IPS DF 6.9 (cell line): ENCODE measurements at places on chromosomes 16 and 17.

DNA sequence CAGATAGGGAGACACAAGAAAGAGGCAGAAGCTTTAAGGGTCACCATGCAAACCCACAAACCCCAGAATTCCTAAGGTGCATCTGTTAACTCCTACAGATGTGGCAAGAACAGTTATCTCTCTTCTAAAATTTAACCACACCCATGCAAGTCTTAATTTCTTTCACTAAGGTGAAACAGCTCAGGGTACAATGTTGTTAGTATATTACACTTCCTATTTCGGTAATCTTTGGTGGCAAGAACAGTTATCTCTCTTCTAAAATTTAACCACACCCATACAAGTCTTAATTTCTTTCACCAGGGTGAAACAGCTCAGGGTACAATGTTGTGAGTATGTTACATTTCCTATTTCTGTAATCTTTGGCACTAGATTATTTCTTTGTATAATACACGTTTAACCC, 6.6 kb downstream of the CCL23 start:
- DNase-seq: no peak

DNA sequence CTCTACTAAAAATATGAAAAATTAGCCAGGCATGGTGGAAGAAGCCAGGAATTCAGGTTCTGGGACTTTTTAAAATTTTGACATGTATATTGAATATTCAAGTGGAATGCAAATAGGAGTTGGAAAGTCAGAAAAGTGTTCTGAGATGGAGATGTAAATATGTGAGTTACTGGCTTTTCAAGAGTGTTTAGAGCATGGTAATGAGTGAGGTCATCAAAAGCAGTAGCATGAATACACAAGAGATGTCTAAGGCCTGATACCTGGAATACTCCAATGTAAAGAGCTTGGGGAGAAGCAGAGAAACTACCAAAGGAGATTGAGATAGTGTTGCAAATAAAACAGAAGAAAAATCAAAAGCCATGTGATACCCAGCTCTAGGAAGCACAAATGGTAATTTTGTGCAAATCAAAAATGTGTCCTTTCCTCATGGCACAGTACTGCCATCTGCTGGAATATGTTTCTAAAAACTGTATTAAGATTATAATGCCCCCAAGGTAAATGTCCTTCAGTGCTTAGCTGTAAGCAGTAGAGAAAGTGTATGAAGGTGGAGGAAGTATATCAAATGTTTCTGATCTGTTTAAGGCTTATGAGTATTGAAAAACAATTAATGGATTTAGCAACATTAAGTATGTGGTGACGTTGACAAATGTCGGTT, 908.4 kb downstream of the KCNJ18 start:
- DNase-seq: peak; percentile 0

DNA sequence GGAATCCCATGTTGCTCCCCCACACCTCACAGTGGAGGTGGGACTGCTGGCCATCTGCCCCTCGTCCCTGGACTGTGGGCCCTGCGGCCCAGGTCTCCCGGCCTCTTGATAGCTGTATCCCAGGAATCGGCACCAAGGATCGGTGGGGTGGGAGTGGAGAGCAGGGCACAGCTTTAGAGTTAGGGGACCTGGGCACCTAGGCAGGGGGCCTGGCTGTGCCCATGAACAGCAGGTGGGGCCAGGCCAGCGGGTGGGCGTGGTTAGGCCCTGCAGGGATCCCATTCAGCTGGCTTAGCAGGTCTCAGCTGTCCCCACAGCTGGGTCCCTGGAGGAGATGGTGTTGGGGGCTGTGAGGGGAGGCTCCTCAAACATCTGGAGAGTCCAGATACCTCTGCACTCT, 49.2 kb downstream of the SREBF1 start:
- DNase-seq: no peak

GRCh38 chr16:2237493-2238149, 1.4 kb downstream of the DNASE1L2 start:
- no peak for DNase-seq

- DNase-seq: no peak
Measured at GRCh38 chr17:75996665-75997590, 3.7 kb upstream of the CDK3 start.

DNA sequence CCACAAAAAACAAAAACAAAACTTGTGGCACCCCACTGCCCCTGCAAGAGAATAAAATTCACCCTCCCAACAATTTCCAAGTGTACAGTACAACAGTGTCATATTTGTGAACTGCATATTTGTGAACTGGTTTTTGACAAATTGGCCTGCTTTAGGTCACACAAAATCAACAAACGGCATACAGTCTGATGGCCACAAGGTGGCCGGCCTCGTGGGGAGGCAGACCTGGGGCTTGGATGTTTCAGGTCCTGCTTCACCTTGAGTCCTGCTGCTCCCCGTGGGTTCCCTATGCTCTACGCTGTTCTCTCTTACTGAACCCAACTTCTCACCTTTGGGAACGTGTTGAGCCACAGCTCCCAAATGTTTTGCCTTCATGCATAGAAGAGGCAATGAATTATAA, 102.2 kb downstream of the CDK5R1 start:
- no peak for DNase-seq

DNA sequence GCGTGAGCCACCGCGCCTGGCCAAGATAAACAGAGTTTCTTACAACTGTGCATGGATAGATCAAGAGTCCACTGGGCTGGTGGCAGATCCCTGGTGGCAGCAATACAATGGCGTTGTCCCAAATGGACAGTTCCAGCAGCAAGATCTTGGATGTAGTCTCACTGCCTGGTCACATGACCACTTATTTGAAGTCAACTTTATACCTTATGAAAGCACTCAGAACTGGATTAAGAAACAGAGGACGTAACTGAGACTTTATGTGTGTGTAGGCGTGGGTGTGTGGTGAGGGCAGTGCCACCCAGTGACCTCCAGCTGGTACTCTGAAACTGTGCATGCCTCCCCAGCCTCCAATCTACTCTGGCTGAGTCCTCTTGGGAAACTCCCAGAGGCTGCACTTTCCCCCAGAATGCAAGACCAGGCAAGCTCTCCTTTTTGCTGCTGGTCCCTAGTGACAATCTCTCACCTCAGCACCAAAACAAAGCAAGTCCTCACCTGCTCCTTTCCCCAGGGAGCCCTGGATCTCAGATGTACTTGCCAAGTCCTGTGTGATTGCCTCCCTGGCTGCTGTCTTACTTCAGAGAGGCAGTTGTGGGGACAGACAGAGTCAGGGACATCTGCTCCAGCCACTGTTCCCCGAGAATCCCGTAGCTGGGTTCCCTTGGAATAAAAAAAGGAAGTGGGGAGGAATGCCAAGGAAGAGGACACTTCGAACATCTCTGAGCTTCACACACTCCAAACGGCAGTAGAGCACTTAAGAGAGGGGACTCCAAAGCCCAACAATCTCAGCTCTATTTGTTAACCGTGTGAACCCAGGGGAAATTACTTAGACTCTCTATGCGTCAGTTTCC, 11.7 kb upstream of the ST6GALNAC2 start:
- DNase-seq: no peak

DNA sequence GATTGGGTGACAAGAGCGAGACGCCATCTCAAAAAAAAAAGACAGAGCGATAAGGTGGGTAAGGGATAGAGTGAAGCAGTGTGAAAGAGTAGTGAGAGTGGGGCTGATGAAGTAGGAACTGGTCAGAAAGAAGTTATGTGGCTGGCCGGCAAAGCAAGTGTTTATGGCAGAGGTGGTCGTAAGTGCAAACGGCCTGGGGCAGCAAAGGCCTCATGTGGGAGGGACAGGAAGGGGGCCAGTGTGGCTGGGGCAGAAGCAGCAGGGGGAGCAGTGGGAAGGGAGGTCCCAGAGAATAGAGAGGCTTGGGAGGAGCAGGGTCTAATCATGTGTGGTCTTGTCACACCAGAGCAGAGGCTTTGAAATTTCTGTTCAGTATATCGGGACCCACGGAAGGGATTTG, 186.2 kb downstream of the HS3ST3B1 start:
- DNase-seq: no peak

DNA sequence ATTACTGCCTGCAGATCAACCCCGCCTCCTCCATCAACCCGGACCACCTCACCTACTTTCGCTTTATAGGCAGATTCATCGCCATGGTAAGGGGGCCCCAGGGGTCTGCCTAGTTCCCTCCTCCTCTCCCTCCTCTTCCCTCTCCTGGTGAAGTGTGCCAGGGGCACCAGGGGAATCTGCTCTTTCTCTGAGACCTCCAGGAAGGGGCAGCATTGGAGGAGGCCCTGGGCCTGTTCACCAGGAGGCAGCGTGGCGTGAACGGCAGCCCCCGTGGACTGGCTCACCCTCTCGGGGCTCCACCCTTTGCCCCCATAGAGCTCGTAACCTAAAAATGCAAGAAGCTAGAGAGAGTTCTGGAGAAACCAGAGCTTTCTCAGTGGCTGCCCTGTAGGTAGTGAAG, 17.1 kb upstream of the CLEC18A start:
- DNase-seq: no peak

GRCh38 chr17:2932946-2933345, 130.5 kb downstream of the OR1D5 start:
- no peak for DNase-seq

GRCh38 chr17:13031718-13032350, 14.0 kb upstream of the ELAC2 start:
- no peak for DNase-seq

DNA sequence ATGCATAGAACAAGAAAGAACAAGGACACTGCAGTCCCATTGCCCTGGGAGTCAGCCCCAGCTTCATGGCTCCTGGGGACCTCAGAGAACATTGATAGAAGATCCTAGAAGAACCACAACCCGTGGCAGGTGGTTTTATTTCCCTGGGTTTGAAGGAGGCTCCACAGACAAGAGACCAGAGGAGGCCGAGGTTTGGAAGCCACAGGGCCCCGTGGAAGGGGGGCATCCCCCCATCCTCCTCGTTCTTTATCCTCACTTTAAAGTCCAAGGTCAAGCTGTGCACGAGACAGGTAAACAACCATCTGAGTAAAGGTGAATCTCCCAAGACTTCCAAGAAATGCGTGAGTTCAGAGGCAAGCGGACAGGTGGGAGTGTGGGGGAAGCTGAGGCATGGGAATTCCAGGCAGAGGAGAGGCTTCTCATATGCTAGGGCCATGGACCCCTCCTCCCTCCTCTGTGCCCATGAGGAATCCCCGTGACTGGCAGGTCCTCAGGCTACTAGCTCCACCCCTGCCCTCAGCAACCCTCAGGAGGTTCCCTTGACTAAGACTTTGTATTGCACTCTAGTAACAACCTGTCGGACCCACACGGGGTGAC, 849 bp upstream of the SULT1A1 start:
- DNase-seq: no peak

DNA sequence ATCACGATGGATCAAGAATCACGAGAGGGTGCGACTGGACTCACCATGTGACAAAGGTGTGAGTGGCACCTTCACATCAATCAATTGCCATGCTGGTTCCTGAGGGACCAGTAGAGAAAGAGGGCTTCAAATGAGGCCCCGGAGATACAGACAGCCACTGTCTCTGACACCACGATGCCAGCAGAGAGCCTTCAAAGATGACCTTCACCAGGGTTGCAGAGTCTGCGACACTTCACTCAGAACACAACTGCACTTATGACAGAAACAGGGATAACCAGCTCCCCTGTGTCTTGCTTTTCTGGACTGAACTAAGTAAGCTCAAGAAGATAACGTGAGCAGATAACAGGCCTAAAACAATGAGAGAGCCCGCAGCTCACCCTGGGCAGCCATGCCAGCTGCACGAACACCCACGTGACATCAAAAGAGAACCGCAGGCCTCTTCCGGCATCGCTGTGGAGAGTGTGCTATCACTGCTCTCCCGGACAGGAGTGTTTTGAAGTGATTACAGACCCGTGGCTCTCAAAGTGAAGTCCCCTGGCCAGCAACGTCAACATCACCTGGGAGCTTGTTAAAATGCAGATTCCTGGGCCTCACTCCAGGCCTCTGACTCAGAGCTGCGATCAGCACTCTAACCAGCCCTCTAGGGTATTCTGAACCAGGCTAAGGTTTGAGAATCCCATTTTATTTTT, 36.4 kb downstream of the KLHDC4 start:
- DNase-seq: no peak

GRCh38 chr17:65523853-65524664, 37.4 kb downstream of the AXIN2 start:
- no peak for DNase-seq

DNA sequence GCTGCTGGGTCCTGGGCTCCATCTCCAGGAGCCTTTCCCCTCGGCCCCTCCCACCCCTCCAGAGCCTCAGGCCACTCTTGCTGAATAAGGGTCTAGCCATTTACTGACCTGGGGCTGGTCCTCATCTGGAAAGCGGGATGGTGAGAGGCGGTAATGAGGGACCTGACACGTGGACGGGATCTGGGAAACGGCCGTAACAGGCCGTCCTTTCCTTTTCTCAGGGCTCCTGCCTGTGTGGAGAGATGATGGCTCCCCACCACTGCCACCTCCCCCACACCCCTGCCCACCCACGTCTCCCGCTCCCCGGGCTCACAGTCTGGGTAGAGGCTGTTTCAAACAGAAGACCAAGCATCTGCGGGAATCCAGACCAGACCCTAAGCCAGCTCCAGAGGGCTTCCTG, 20.6 kb upstream of the KCNJ12 start:
- DNase-seq: no peak

DNA sequence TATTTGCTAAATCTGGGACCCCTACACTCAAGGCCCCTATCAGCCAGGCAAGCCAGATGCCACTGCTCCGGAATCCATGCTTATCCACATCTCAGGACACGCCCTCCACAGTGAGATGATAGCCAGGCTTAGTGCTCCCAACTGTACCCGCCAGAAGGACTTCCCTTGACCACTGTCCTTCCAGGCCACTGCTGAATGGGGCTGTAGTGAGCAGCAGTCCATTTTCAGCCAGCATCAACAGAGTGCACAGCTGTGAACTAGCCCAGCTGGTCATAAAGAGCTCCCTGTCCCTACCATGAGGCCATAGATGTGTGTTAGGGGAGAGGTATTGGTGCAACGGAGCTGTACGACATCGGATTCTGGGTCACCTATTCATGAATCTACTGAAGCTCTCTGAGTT, 13.0 kb upstream of the MED9 start:
- DNase-seq: no peak

GRCh38 chr16:49461517-49461951, 87.9 kb downstream of the C16orf78 start:
- no peak for DNase-seq

- no peak for DNase-seq
Measured at GRCh38 chr17:71115669-71115972, 946.3 kb downstream of the KCNJ2 start.

- no peak for DNase-seq
Measured at GRCh38 chr17:46194393-46195216, 1.4 kb upstream of the KANSL1 start.

GRCh38 chr16:74463888-74464287, 42.6 kb upstream of the CLEC18B start:
- no peak for DNase-seq

DNA sequence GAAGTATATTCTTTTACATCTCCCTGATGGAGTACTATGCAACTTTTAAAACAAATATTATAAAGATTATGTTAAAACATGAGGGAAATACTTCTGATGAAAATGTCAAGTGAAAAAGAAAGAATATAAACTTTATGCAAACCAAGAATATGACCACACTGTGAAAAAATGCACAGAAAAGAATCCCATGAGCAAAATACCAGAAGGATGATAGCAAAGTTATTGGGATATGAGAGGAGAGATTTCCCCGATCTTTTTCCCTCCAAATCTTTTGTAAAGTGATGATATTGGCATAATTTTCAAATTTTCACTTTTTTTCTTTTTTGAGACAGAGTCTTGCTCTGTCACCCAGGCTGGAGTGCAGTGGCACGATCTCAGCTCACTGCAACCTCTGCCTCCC, 36.6 kb upstream of the SMURF2 start:
- no peak for DNase-seq

GRCh38 chr17:17890773-17891759, 54.3 kb upstream of the SREBF1 start:
- no peak for DNase-seq

- DNase-seq: no peak
Measured at GRCh38 chr17:76500747-76501017, 541 bp downstream of the RHBDF2 start.

GRCh38 chr17:58415371-58416055, 1.8 kb downstream of the RNF43 start:
- DNase-seq: no peak
